NCI-H2171 treated with DMSO at 0.1 percent for 48 hours (cell line): ENCODE measurements at places on chromosomes 7 and 10.

- no peak for DNase-seq
Measured at GRCh38 chr7:98137826-98138151, 31.1 kb downstream of the LMTK2 start.

GRCh38 chr10:105352827-105353226 lies 711.7 kb downstream of the SORCS3 start:
- DNase-seq: no peak

DNA sequence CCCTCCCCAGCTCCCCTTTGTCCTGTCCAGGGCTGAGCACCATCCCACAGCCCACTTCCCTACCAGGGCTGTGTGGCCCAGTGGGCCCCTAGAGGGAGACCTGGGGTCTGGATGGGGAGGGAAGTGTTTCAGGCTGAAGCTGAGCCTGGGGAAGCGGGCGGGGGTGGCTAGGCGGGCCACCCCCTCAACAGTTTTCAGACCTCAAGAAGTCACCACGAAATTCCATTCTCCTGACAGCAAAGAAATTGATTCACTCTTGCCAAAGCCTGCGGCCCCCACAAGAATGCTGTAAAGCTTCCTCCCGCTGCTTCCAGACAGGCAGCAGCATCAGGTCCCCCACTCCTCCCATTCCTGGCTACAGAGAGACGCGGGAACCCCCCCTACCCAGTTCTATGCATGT lies 2.5 kb upstream of the LFNG start:
- DNase-seq: no peak

GRCh38 chr7:28998105-28998504 lies 40.0 kb upstream of the TRIL start:
- no peak for DNase-seq

DNA sequence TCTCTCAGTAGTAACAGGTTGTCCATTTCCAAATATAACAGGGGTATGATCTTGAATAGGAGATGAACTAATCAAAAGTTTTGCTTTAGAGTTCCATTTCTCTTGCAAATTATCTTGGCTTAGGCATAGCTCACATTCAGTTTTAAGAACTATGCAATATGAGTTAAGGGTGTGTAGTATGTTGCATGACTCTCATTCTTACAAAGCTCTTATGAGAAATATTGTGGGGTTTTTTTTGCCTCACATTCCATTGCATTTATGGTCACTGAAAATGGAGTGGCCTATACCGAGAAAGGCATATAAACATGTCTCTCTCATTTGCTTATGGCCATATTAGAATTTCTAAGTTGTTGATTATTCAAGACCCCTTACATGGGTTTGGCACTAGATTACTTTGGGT lies 48.5 kb upstream of the LAMB1 start:
- no peak for DNase-seq

GRCh38 chr7:102080019-102080433 lies 206.6 kb upstream of the SH2B2 start:
- no peak for DNase-seq

DNA sequence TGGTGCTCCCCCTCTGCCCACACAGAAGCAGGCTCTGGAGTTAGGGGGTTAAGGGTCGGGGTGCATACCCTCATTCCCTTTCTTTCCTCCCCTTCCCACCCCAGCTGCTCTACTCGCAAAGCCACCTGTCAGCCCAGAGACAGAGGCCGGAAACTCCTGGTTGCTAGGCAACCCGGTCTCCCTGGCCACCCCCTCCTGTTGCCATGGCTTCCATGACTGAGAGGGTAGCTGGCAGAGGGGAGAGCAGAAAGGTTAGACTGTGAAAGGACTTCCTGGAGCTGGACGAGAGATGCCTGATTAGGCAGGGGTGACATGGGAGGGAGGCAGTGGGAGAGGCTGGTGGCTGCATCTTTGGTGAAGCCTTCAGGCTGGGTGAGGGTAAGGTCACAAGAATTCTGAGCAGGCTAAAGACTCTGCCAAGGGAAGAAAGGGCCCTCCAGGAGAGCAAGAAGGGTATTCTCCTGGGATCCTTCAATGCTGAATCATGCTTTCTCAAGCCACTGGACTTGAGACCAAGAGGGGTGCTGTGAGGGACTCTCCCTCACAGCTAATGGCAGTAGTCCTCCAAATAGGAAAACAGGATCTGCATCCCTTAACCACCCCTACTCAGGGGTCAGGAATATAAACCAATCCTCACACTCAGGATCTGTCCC lies 5.4 kb downstream of the PSD start:
- peak; percentile 53 for DNase-seq

DNA sequence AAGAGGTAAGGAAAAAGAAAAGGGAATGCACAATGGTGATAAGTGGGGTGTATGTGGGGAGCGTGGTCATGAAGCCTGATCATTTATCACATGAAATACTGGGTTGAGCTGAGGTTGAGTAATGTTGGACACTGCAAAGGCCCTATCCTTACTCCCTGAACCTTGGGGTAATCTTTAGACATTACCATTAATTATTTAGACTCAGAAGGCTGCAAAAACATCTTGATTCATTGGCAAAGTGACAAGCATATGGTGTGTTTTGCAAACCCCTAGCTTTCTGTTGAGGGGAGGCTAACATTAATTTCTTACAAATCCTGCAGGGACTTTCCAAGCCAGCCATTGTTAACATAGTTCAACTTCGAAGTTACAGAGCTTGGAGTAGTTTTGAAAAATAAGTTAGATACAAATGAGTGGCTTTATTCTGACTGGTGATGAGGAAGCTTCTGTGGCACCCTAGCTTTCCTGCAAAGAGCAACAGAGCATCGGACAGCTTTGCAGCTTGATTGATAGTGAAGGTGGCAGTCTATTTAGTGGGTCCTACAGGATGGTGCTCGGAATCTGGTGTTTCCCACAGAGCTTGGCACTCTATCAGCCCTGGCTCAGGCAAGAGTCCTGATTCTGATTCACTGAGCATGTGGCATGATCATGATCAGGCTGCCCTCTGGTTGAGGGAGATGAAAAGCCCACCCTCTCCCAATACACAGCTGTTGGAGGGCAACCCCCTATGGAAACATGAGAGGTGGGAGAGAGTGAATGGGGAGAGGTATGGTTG lies 153.7 kb upstream of the NPVF start:
- peak; percentile 22 for DNase-seq

- no peak for DNase-seq
Measured at GRCh38 chr7:122182081-122182480, 38.0 kb upstream of the AASS start.
